ENCODE measurements at places on chromosomes 1 and 21.

DNA sequence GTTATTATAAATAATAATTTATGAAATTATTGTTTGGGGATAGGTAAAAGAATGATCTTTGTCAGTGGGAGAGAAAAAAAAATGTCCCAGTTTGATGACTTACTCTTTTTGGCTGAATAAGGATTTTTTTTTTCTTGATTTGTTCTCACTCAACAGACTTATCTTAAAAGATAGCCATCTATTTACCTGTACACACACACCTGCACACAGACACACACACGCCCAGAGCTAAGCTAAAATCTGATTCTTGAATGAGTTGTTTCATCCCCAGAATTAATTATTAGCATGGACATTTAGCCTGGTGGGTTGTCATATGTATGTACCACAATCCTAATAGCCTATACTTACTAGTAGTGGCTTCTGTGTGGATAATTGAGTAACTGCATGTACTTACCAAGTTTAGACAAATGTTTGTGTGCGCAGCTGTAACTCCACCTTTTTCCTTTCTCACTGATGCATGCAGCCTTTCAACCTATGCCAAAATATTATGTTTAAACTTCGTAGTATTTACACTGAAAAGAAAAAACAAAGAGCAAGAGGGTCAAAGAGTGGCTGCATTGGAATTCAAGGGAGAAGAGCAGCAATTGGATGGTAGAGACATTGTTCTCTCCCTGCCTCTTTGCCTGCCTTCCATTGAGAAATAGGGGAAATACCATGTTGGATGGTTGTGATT is 174.3 kb downstream of the ADGRL2 start:
- no peak for DNase-seq

DNA sequence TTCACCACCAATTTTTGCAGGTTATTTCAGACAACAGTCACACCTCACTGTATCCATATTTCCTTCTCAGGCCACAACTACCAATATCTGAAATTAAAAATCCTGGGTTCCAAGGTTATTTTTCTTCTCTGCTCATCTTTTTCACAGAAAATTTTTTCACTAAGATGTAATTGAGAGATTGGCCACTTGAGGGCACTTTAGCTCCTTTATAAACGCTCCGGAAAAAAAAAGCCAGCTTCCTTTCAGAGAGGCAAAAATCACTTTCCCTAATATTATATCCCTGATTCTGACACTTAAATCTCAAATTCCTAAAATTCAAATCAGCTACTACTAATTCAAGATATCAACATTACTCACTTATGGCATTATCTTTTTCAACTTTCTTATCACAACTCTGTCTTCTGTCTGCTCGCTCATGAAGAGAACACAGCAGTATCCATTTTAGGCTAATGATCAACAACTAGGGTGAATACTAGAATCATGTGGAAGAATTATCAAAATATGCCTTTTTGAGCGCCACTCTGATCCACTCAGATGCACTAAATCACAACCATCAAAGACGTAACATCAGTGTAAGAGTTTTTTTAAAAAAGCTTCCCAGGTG is 101.4 kb upstream of the RGS1 start:
- DNase-seq = no peak

- no peak for DNase-seq
These were observed 45.5 kb downstream of the IER5 start for GRCh38 chr1:181133969-181134418.

GRCh38 chr1:48227165-48228013 is 4.9 kb downstream of the SLC5A9 start:
- no peak for DNase-seq

DNA sequence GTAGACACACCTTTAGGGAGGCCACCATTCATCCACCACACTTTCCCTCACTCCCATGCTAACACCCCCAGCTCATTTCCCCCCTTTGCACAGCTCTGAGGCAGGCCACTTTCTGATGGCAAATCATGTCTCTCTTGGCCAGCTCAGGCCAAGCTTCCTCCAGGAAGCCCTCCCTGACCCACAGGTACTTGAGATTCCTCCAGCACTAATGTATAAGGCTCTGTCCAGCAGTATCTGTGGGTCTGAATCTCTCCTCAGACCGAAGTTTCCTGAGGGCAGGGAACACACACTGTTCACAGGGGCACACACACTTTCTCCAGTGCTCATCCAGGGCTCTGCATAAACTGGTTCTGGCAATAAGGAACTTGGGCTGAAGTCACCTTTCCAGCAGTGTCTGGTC is 19.2 kb downstream of the LGR6 start:
- DNase-seq = no peak

- peak; percentile 62 for DNase-seq
These were observed 3.0 kb downstream of the AURKAIP1 start for GRCh38 chr1:1371746-1372711.

DNA sequence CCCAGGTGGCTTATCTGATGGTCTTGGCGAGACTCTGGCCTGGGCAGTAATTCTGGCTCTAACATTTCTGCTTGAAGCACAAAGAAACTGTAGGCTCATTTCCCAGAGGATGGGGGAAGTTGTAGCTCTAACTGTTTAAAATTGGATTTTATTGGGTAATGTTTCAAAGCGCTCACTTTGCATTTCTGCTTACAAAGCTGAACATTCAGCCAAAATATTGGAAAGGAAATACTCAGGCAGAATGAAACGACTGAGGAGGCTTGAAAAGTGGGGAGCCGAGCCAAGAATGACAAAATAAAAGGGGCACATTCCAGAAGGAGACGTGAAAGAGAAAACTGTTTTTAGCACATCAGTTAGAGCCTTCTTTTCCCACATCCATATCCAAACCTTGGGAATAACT is 202.6 kb downstream of the GRIK1 start:
- DNase-seq = no peak

DNA sequence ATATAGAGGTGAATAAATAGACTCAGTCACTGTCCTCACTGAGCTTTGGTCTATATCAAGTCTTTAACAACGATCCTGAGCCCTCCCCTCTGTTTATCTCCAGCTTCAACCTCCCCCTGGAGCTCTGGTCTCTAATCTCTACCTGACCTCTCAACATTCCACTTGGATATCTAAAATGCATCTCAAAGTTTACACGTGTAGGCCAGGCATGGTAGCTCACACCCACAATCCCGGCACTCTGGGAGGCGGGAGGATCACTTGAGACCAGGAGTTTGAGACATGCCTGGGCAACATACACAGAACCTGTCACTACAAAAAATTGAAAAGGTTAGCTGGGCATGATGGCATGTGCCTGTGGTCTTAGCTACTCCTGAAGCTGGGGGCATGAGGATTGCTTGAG is 53.4 kb downstream of the GADD45A start:
- DNase-seq = no peak

DNA sequence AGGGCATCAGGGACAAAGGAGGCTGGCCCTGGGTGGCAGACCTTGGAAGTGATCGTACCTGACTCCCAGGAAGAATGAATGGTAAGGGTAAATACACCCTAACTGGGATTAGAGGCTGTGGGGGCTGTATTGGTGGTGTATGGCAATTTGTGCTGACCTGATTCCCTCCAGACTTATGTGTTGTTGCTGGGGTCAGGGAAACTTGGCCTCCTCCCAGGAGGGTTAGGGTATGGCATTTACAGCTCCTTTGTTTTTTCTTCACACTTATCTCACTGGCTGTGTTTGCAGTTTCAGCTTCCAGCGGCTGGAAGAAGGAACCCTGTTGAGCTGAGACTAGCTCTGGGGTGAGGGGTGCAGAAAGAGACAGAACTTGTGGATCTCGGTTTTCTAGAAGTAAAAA is 8.2 kb downstream of the VANGL1 start:
- DNase-seq = no peak

GRCh38 chr1:223142795-223143536 is at the start of gene TLR5:
Gene TLR5, minus strand, starts transcription at chr1:223143248. Its CDS starts 30,217 bp downstream, at chr1:223113031.
- DNase-seq = peak; percentile 75

- DNase-seq = no peak
These were observed 374.0 kb downstream of the LMX1A start for GRCh38 chr1:164982545-164982944.

- DNase-seq = no peak
These were observed 76.4 kb upstream of the SLC45A1 start for GRCh38 chr1:8241417-8242014.

DNA sequence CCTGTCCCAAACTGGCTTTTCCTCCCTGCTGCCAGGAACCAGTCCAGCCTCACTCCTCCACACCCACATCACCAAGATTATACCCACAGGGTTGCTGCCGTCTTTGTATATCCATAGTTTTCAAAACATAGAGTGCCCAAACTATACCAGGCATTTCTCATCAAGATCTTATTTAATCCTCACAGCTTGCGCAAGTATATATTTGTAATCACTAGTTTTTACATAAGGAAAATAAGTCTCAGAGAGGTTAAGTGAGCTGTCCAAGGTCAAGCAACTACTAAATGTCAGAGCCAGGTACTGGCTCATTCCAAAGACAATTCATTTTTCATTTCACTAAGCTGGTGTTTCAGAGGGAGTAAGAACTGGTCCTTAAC is 34.9 kb upstream of the ZNF362 start:
- no peak for DNase-seq

- peak; percentile 24 for DNase-seq
These were observed 39.1 kb downstream of the CLIC6 start for GRCh38 chr21:34707876-34708325.

DNA sequence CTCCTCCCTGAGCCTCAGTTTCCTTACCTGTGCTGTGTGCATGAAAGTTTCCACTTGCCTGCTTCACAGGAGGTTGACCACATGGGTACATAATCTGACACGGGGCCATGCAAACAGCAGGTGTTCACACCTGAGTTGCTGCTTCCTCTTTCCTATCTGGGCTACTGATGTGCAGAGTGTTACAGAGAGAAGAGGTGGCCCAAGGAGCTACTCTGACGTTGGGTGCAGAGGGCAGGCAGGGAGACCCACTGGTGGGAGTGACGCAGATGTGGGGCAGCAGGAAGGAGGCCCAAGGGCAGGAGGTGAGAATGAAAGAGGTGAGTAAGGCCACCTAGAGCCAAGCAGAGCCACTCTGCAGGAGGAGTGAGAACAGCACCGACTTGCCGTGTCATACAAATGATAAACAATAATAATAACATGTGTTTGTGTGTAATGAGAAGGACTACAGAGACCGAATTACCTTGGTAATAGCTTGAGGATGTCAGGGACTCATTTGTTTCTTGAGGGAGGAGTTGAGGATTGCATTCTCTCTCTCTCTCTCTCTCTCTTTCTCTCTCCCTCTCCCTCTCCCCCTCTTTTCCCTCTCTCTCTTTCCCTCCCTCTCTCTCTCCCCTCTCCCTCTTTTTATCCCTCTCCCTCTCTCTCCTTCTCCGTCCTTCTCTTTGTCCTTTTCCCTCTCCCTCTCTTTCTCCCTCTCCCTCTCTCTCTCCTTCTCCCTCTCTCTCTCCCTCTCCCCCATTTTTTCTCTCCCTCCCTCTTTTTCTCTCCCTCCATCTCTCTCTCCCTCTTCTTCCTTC is 87.4 kb upstream of the IGSF21 start:
- no peak for DNase-seq

DNA sequence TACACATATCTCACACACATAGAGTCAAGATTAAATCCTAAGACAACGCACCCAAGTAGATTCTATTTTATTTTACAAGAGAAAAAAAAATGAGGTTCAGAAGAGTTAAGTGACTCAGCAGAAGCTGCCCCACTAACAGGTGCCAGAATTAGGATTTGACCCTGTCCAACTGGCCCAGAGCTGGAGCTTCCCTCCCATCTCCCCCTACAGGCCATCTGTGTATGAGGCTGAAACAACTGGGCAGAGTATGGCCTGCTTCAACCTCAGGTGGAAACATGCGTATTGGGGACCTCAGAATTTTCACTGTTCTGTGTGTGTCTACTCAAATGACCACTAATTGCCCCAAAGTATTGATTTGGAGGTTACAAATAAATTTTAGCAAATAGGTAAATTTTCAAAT is 29.9 kb downstream of the PSMG1 start:
- no peak for DNase-seq

DNA sequence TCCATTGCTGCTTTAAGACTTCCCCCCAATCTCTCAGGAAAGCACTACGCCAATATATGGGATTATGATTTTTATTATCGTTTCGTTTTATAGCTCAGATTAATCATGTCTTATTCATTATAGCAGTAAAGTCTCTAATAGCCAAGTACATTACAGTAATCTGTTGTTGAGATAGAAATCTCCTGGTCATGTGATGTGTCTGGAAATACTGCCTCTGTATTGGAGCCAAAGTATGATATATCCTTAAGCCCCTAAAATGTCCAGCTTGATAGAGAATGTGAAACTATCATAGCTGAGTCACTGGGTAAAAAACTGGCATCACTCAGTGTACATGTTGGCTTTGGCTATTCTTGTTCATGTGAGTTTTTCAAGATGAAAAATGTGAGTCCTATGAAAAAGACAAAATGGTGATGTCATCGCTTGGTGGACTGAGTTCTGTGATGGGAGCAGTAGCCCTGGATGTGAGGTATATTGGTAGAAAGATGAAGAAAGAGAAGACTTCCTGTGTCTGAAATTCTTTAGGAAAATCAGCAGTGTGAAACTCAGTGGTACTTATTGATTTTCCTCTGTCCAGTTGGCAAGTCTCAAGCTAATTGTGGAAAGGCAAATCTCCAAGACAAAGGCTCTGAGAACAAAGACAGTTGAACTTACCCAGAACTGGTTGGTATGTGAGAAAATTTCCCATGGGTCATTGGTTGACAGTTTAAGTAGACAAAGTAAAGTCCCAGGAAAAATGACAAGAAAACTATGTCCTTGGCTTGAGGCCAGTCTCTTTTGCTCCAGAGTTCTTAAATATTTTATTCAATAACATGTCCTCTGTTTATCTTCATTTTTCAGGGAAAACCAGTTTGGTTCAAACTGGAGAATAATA is 76.2 kb downstream of the BRINP2 start:
- DNase-seq = no peak

- no peak for DNase-seq
These were observed 69.7 kb upstream of the SPAG17 start for GRCh38 chr1:118254491-118255425.

DNA sequence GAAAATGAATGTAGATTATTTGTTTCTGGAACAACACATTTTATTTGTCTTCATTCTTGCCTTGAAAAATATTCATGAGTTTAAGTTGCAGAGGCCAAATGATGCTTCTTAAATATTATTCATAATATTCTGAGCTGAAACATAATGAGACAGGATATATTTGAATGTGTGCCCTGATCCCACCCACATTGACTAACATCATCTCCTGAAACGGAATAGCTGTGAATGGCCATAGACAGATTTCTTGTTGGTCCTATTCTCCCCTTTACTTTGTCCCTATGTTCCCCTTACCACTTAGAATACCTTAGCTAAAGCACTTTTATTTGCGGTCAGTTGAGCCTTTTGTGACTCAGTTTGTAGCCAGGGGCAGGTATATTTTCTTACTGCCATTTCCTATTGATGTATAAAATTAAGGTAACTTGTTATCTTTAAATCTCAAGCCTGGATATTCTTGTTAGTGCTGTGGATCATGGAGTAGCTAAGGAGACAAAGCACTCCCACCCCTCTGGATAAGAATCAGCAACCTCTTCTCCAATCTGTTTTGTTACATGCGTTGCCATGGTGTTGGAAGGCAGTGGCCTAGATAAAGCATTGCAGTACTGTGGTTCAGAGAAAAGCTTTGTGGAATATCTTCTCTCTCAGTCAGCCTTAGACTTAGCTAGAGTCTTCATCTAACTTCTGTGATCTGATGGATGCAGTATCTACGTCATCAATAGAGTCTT is 478.5 kb upstream of the DEPDC1 start:
- no peak for DNase-seq

Data from activated CD4-positive, alpha-beta T cell treated with anti-CD3 and anti-CD28 coated beads, Interleukin-2, amount 50 U/mL, for 24 hours (primary cell).